ENCODE measurements at places on chromosomes 7 and 10.

- no peak for DNase-seq
Observed at GRCh38 chr10:114100848-114101741, 57.4 kb downstream of the ADRB1 start.

DNA sequence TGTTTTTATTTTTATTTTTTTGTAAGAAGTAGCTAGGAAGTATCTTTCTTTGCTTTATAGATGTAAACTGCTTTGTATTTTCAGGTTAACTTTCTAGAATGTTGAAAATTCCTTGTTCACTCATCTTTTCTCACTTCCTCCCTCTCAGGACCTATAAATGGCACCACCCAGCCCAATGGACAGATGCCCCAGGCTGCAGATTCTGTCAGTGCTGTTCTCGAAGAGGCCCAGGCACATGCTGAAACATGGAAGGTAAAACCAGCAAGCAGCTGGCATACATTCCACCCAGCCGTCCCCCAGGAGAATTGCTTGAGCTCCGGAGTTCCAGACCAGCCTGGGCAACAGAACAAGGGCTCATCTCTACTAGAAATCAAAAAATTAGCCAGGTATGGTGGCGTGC, 47.1 kb upstream of the PDSS1 start:
- DNase-seq = no peak

DNA sequence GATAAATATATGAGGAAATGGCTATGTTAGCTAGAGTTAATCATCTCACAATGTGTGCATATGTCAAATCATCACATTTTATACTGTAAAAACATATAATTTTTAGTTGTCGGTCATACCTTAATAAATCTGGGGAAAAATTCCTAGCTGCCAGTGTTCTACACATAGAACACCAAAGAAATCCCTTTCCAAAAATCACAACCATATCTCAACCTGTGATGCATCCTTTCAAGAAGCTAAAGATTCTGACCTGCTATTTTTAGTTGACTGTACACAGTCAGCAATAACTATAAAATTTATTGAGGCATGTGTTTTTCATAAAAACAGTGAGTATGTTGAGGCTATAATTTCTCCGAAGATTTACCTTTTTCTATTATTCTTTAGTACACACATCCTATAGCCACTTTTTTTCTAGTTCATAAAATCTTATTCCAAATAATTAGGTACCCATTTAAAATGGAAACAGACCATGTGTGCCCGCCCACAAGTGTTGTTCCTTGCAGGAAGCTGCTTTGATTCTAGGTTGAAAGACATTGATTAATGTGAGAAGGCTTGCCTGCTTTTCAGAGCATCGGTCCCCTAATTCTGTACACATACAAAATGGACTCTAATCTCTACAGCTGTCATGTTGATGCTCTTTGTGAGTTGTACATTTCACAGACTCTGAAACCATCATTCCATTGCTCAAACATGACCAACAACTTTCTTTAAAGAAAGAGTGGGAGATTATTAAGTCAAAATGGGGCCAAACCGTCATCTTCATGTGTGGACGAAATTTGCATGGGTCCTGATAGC, 117.5 kb upstream of the LRRN3 start:
- no peak for DNase-seq

GRCh38 chr7:135197906-135198655, 13.2 kb downstream of the WDR91 start:
- DNase-seq = no peak

DNA sequence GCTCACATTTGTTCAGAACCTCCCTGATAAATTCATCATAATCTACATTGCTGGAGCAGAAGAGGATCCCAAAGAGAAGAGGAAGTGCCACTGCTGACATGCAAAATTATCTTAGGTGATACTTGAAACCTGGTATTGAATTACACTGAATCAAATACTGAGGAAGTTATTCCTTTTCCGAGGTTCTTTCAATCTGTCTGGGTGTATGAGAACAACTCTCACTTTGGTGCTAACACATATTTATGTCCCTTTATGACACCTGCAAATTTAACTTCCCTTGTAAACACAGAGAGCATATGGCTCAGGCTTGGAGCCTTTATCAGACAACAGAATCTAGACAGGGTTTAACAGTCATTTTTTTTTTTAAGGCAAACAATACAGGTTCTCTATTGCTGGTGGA, 131.4 kb downstream of the SRPK2 start:
- no peak for DNase-seq

GRCh38 chr10:95233377-95234034, 39.5 kb downstream of the ACSM6 start:
- no peak for DNase-seq

GRCh38 chr7:50368366-50368765, 63.9 kb downstream of the IKZF1 start:
- DNase-seq = no peak

GRCh38 chr7:4066626-4067475, 615.2 kb upstream of the FOXK1 start:
- DNase-seq = no peak

GRCh38 chr10:96794836-96795733, 37.0 kb upstream of the LCOR start:
- DNase-seq = no peak

DNA sequence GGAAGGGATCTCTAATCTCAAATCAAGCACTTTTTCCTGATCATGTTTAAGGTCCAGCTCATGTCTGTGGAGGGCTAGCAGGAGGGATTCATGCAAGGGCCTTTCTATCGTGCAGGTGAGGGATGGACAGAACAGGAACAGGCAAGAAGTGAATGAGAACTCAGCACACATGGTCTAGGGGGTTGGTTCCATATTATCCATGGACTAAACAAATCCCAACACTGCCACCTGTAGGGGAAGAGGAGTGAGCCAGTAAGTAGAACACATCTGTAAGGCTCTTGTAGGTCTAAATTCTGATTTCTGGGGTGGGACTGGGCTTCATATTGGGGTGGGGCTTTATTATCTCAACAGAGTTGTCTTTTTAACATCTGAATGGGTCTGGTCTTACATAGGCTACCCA, 138.0 kb upstream of the TARP start:
- no peak for DNase-seq

DNA sequence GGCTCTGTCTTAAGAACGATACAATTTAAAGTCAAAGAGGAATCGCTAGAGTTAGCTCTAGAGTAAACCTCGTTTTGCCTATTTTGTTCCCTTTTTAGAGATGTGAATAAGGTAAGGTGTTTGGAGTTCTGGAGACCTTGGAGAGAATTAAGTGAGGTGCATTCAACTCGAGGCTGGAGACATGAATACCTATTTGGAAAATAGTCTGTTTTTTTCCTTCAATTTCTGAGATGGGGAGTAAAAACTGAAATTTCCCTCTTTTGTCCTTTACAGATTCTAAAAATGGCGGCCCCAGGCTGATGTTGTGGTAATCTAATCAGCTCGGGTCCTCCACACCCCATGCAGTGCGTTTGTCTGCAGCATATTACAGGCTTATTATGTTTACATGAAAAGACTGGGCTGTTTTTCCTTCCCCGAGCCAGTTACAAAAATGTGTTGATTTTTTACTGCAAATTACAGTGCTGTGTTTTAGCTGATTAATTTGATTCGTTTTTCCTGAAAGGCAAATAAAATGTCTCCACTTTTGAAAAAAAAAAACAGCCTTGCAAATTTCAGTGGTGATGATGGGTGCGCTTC, 1.5 kb downstream of the KMT2E start:
- DNase-seq = no peak

DNA sequence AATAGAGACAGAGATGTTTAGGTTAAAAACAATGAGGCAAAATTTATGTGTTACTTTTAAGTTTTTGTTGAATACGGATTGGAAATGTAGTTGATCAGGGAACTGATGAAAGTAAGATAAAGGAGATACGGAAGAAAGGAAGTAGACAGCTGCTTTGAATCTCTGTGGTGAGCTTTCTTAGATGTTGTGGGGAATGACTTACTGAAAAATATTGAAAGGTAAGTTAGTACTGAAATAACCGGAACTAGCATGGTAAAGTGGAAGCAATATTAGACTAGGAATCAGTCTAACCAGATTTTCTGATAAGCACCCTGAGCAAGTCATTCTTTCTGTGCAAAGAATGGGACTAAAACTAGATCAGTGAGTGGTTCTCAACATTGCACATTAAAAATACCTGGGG, 34.8 kb downstream of the LUC7L2 start:
- no peak for DNase-seq

GRCh38 chr7:85716353-85716752, 529.5 kb upstream of the SEMA3D start:
- DNase-seq = no peak

DNA sequence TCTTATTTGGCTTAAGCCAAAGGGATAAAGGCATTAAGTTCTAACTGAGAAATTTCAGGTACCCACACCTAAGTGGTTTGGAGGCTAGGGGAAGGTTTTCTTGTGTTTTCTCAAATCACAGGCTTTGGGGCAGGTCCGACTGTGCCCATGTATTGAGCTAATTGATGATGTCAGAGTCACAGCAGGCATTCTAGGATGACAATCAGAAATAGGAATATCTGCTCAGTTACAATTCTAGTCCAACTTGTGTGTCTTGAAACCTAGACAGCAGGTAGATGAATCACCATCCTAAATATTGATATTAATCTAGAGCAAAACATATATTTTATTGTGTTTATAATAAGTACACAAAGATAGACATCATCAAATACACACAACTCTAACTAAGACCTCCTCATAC, 2.3 kb upstream of the FHIP2A start:
- DNase-seq = no peak

Data from stimulated activated CD4-positive, alpha-beta T cell treated with anti-CD3 and anti-CD28 coated beads, TNF-alpha, amount 100 ng/mL, for 4 hours (primary cell).